Stimulated activated CD8-positive, alpha-beta memory T cell treated with anti-CD3 and anti-CD28 coated beads, Interleukin-4, amount 100 ng/mL, for 4 hours (primary cell): ENCODE measurements at places on chromosomes 6 and 20.

DNA sequence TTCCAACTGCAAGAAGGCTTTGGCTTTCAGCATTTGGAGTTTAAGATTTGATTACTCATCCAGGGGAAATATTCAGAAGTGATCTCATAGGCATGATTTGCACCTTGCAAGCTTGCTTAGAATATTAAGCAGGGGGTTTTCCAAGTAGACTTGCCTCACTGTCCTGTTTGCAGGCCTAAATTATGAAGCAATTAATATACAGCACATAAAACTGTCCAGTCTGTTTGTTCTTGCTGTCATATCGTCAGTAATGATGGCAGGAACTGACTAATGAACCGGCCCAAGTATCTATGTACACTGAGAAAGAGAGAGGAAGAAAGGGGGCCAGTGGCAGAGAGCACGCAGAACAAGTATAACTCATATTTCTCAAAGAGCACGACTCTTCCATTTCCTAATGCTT lies 212.5 kb upstream of the SUPT3H start:
- DNase-seq, result no peak

GRCh38 chr6:35273822-35274559 lies 14.5 kb downstream of the ZNF76 start:
- DNase-seq, result no peak

DNA sequence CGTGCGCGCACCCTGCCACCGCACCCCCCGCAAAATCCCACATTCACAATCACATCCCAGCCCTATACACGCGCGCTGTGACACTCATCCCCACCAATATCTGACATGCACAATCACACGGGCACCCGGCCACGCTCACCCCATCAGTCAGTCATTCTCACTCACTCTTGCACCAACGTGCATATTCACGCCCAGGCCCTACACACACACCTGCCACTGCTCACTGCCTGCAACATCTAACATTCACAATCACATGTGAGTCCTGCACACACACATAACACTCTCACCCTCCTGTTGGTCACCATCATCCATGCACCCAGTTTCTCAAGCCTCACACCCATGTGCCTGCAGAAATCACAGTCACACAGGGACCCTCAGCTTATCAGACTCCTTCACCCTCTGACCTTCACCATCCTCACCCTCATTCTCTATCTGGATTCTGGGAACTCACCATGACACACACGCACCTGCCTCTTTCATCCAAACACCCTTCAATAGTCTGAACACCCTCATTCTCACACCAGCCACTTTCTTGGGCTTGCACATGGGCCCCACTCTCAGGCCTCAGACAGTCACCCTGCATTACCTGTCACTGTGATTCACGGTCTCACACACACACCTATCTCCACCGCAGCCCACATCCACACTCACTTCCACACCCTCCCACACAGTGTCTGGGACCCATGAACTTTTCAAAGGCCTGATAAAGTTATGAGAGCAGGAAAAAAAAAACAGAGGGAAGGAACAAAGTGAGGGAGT lies 748 bp upstream of the ATP9A start:
- no peak for DNase-seq

GRCh38 chr6:83976037-83976755 lies 57.4 kb upstream of the MRAP2 start:
- DNase-seq, result no peak

DNA sequence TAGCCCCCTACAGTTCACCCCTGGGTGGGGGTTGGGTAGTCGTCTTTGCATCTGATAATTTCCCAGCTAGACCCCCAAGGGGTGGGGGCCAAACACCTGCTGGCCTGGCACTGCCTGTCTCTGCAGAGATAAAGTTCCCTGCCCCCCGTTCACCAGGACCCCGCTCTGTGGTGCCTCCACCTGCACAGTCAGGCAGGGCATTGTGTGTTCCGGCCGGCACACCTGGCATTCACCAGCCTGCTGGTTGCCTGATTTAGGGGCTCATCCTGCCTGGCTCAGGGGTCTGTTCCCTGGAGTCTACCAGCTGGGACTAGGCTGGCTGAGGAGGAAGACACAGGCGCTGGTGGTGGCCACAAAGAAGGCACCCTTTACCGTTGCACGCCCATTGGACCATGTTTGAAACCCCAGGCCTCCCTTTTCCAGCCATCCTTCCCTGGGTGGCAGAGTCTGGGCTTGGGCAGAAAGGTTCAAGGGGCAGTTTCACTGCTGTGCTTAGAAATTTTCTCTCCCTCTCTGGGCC lies 30.8 kb upstream of the SCRT2 start:
- no peak for DNase-seq

GRCh38 chr6:14852375-14852774 lies 393.5 kb upstream of the JARID2 start:
- no peak for DNase-seq

GRCh38 chr6:132202574-132202973 lies 198.7 kb downstream of the MOXD1 start:
- no peak for DNase-seq

DNA sequence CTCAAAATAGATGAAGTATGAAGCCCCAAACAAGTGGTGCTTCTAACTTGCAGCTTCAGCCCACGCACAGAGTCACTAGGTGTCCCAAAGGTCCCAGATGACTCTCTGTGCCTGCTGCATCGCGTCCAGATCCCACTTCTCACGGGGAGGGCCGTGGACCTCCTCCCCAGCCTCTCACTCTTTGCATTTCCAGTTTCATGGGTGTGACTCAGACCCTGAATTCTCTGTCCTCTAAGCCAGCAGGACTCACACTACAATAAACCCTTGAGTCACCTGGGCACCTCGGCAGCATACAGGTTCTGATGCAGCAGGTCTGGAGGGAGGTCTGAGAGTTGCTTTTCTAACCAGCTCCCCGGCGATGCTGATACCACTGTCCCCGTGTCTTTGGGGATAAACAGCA lies 114.0 kb upstream of the RIN2 start:
- no peak for DNase-seq

DNA sequence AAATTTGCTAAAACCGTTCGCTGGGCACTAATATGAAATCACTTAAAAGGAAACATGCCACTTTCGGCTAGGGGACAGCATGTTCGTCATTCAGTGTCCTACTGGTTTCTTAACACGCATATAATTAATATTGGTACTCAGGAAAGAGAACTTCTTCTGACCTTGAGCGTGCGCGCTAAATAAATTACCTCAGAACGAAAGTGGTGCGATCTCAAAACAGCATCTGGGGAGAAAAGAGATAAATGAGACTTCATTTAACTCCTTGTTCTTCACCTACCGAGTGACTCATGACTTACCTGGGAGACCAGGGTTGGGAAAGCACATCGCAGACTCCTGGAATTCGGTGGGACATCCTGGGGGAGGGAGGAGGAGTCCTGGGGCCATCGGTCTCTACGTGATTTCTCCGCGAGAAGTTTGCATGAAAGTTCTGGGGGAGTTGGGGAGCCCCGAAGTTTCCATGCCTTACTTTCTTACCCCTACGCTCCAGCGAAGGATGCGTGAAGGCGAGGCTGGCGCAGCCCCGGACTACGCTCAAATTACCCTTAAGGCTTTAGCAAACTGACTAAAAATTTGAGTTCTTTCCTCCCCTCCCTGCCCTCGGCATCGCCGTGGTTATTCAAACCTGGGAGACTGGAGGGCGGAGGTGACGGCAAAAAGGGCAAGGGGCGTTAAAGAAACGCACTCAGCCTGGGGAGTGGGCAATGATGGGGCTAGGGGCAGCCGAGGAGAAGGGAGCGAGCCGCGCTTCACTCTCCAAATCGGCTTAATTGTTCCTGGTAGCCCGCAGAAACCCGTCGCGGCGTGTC lies 1.1 kb upstream of the BEND6 start:
- no peak for DNase-seq

DNA sequence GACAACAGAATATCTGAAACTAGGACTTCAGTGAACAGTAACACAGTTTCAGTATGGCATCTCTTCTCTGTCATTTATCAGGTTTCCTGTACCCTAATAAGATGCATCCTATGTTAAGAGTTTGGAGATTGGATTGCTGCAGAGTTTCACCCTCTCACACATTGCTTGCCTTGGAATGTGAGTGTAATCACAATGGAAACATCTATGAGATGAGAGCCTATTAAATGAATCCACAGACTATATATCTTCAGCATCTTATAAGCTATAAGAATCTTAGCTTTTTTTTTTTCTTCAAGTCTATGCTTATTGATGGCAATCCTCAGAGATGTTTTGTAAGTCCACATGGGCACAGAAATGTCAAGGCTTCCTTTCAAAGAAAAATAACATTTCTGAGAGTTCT lies 292.5 kb downstream of the PRKN start:
- DNase-seq, result no peak

DNA sequence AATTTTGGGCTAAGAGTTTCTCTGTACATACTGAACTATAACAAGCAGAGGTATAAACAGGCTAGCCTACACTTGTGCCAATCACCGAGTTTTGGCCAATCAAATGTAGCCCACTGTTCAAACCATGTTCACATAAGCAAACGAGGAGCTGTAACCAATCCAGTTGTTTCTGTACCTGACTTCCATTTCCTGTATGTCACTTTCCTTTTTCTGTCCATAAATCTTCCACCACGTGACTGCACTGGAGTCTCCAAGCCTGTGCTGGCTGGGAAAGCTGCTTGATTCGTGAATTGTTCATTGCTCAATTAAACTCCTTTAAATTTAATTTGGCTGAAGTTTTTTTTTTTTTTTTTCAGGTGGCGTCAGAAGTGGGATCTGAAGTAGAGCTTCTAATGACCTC lies 332.9 kb downstream of the RNF144B start:
- DNase-seq, result no peak

DNA sequence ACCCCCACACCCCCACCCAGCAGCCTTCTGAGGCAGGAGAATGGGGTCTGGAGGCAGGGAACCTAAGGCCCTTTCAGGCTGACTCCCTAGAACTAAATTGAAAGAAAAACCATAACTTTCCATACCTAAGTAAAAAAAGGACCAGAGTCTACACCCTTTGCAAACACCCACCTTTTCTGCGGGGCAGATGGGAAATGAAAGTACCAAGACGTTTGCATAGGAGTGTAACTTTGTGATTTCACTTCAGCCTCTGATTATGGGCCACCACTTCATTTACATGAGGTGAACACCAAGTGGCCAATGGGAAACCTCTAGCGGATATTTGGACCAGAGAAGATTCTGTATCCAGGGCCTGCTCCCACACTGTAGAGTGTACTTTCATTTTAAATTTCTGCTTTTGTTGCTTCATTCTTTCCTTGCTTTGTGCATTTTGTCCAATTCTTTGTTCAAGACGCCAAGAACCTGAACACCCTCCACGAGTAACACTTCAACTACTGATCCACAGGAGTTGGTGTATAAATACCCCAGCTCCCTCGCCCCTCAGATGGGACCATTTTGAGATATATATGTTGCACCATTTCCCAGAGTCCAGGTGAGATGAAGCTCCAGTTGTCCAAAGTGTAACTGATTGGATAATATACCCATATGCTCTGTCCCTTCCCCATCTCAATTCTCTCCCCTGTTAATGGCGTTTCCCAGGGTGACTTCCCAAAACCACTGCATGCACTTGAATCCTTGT lies 18.9 kb upstream of the SRSF6 start:
- DNase-seq, result no peak

DNA sequence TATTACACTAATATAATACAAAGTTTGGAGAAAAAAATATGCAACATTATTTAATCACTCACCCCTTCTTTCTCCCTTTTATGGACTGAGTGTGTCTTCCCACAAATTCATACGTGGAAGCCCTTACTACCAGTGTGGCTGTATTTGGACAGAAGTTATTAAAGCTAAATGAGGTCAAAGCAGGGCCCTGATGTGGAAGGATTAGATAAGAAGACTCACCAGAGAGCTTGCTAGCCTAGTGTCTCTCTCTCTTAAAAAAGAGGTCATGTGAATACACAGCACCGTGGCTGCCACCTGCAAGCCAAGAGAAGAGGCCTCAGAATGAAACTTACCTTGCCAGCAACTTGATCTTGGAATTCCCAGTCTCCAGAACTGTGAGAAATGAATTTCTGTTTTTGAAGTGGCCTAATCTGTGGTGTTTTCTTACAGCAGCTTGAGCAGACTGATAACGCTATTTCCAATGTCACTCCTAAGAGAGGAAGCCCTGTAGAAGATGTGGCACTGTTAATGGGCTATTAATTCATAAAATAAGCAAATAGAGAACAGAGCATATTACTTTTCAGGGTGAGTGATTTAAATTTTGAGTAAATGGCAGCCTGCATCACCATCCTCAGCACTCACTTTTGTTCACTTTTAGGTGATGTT lies 233.4 kb downstream of the TBC1D7 start:
- no peak for DNase-seq

- no peak for DNase-seq
These were observed 441.6 kb downstream of the HACE1 start for GRCh38 chr6:104418125-104418524.

- no peak for DNase-seq
These were observed 48.6 kb upstream of the GRIK2 start for GRCh38 chr6:101344885-101345284.
